Posterior vena cava (tissue), 2 donors: ENCODE measurements at places on chromosomes 3 and 15. TPM values are rescaled to one million over a fixed set of nuclear protein-coding genes. Genes with fewer than 3 reads are reported as not detected.

The MYEF2 gene
- total RNA-seq: 16.5 TPM

The LRTM1 gene
- total RNA-seq: not detected

The NAALADL2 gene
- 12.3 TPM for total RNA-seq

The HTR3E gene
- not detected for total RNA-seq

The TUSC2 gene
- 22.4 TPM for total RNA-seq
